ENCODE measurements at places on chromosomes 6 and 20. TPM values are rescaled to one million over a fixed set of nuclear protein-coding genes. Genes with fewer than 3 reads are reported as not detected.

Gene KCNK16
- not detected for total RNA-seq

Gene COX4I2
- total RNA-seq, result 1.6 TPM

Gene SEMG1
- total RNA-seq, result not detected

Gene APOBEC2
- total RNA-seq, result not detected

DNA sequence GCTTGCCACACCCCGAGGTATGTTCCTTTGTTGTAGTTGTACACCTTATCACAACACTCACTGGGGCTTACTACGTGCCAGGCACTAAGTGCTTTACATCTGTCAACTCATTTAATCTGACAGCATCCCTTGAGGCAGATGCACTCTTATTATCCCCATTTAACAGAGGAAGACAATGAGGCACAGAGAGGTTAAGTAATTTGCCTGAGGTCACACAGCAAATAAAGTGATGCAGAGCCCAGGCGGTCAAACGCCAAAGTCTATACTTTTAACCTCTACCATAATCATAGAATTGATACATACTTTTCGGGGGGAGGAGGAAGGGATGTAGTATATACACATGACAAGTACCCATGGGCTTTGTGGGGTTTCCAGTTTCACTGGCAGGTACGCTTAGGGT is 37.7 kb downstream of the MDFI start:
- no peaks in the 10 kb centered on the region for H3K4me1 ChIP-seq
- DNase-seq, result no peak
- no peak overlapping the region for H3K4me3 ChIP-seq
- H3K27ac ChIP-seq, result no peak overlapping the region
- peaks cover 18% of the 10 kb centered on the region for H3K27me3 ChIP-seq
- no peaks in the 10 kb centered on the region for H3K36me3 ChIP-seq

DNA sequence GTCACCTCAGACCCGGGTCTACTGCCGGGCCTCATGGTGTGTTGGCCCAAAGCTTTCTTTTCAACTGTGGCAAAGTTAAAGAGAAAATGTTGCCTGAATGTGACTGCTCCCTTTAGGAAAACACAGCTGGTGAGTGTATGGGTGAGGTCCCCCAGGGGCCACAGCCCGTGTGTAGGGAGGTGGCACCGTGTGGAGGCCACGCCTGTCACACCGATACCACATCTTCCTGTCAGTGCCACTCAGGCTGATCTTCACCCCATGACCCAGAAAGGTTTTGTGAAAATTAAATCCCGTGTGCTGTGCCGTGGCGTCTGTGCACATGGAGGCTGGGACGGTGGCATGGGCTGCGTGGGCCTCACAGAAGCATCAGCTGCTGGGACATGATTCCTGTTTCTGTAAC is 10.7 kb upstream of the ADRM1 start:
- no peaks in the 10 kb centered on the region for H3K4me1 ChIP-seq
- no peak overlapping the region for H3K27ac ChIP-seq
- peaks cover 6% of the 10 kb centered on the region for H3K36me3 ChIP-seq
- H3K4me3 ChIP-seq, result no peak overlapping the region
- DNase-seq, result no peak

GRCh38 chr6:166360243-166361076 is 18.1 kb upstream of the SFT2D1 start:
- H3K27me3 ChIP-seq, result no peaks in the 10 kb centered on the region
- DNase-seq, result no peak
- H3K27ac ChIP-seq, result no peak overlapping the region
- H3K4me3 ChIP-seq, result no peak overlapping the region
- no peaks in the 10 kb centered on the region for H3K36me3 ChIP-seq

- H3K4me1 ChIP-seq, result peaks cover 13% of the 10 kb centered on the region
- H3K36me3 ChIP-seq, result no peaks in the 10 kb centered on the region
- no peaks in the 10 kb centered on the region for H3K27me3 ChIP-seq
- no peak overlapping the region for H3K4me3 ChIP-seq
Observed at GRCh38 chr6:38004908-38005307, 185.4 kb downstream of the ZFAND3 start.

DNA sequence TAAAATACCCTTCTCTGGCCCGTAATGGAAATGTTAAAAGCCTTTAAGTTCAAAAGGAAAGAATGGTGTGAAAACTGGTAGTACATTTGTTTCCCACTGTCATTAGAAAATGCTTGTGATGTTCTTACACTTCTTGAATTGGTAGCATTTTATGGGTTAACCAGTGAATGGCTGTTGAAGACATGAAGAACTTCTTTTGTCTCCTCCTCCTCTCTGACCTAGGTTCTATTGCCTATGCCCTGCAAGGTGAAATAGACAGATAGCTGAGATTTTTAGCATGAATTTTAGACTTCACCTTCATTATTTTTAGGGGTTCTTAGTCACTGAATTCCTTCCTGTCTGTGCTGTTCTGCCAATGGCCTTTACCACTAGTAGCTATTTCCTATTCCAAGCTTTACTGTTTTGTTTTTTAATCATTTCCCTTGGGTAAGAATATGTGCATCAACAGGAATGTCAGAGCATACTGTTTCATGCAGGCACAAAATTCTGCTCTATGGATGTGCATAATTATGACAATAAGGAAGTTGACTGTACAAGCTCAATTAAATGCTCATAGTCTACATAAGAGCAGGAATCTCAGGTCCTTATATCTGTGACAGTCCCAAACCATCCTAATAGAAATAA is 4.9 kb downstream of the TNFAIP3 start:
- no peaks in the 10 kb centered on the region for H3K27me3 ChIP-seq
- no peak overlapping the region for H3K4me3 ChIP-seq
- DNase-seq, result no peak
- no peaks in the 10 kb centered on the region for H3K4me1 ChIP-seq
- peak overlapping the region; percentile 96 for H3K27ac ChIP-seq

DNA sequence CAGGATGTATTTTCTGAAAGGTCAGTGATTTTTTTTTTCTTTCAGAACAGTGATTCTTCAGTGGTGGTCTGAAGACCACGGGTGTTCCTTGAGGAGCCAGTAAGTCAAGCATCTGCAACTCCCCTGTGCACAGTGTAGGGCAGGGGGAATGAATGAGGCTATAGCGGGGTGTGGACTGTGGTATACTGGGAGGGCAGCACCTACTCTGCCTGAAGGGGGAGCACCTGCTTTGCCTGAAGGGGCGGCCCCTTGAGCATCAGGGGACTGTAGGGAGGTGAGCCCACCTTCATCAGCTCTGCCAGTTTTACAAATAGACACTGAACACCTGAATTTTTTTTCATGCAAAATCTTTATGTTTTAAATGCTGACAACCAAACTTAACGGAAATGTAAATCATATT is 77.5 kb upstream of the RIPOR2 start:
- no peak overlapping the region for H3K4me3 ChIP-seq
- peaks cover 8% of the 10 kb centered on the region for H3K4me1 ChIP-seq
- no peaks in the 10 kb centered on the region for H3K27me3 ChIP-seq
- no peak for DNase-seq
- no peaks in the 10 kb centered on the region for H3K36me3 ChIP-seq

DNA sequence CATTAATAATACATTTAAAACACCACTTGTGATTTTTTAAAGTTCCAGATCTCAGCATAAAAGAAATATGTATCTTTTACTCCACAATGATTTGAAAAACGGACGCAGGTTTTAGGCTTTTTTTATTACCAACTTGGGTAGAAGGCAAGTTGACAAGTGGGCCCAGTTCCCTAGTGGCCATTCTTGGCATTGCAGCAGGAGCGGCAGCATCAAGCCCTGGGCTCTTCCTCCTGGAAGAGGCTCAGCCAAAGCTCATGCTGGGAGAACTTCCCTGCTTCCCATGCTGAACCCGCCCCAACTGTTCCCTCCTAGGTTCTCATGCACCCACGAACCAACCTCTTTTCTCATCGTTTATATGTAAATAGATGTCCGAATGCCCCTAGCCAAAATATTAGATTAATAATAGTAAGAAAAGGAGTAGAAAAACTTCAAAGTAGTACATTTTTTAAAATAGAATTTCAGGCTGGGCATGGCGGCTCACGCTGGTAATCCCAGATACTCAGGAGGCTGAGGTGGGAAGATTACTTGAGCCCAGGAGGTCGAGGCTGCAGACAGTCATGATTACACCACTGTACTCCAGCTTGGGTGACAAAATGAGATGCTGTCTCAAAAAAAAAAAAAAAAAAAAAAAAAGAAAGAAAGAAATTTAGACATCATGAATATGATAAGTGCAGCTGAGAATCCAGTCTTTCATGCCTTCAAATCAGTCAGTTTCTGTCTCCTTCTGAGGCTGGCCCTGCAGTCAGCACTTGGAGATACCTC is 18.2 kb upstream of the MYB start:
- H3K27me3 ChIP-seq, result no peaks in the 10 kb centered on the region
- DNase-seq, result no peak
- no peak overlapping the region for H3K27ac ChIP-seq
- H3K4me3 ChIP-seq, result no peak overlapping the region
- no peaks in the 10 kb centered on the region for H3K36me3 ChIP-seq
- H3K4me1 ChIP-seq, result no peaks in the 10 kb centered on the region

Measured in tibial nerve (tissue), 4 donors.